ENCODE measurements at places on chromosomes 6 and 20.

GRCh38 chr6:129644567-129645015 is 65.4 kb downstream of the ARHGAP18 start:
- DNase-seq, result no peak

- no peak for DNase-seq
These were observed 159.8 kb downstream of the PLCB1 start for GRCh38 chr20:8291873-8292272.

GRCh38 chr20:59207742-59208357 is 44.2 kb downstream of the ZNF831 start:
- DNase-seq, result peak; percentile 91

- no peak for DNase-seq
These were observed 176.9 kb upstream of the SUPT3H start for GRCh38 chr6:45554591-45554990.

- DNase-seq, result no peak
These were observed 480.6 kb upstream of the BTBD3 start for GRCh38 chr20:11437090-11437489.

- DNase-seq, result no peak
These were observed 86.4 kb upstream of the FOXP4 start for GRCh38 chr6:41459738-41460137.

GRCh38 chr20:23536328-23536974 is 31.8 kb downstream of the CST9L start:
- no peak for DNase-seq

GRCh38 chr6:148959008-148959407 is 212.2 kb downstream of the UST start:
- DNase-seq, result no peak

DNA sequence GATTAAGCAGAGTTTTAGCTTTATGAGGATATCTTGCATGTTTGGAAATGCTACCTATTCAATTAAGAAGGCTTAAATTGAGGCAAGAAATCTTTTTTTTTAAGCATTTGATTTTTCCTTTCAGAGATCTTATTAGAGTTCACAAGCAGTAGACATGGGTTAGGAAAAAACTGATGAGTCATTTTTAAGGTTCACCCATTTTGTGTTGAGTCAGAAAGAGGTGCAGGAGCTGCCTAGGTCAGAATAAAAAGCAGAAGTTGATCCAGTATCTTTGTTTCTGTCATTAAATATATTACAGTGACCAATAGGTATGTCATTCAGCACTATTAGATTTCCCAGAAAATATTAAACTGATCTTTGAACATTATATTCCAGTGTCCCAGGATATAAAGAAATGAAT is 306.8 kb downstream of the LMBRD1 start:
- DNase-seq, result no peak

DNA sequence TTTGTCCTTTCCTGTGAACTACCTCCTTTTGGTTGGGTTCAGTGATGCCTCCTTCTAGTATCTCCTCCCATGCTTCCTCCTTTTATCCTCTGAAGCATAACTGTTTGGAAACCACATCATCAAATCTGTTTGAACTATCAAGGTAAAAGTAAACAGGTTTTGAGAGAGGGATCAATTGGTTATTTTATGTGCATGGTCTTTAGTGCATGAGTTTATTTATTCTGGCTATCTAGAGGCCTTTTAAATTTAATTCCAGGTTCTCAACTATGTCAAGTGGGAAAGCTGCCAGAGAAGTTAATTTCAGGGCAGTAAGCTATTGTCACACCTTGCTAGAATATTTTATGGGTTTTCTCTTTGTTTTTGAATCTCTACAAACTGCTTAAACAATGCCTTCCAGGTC is 54.1 kb downstream of the WASF1 start:
- no peak for DNase-seq

GRCh38 chr6:74152096-74152675 is 456.2 kb downstream of the CD109 start:
- no peak for DNase-seq

- DNase-seq, result no peak
These were observed 252.8 kb downstream of the TMEM242 start for GRCh38 chr6:157070403-157071107.

- no peak for DNase-seq
These were observed 42.8 kb upstream of the LY86 start for GRCh38 chr6:6545616-6546317.

DNA sequence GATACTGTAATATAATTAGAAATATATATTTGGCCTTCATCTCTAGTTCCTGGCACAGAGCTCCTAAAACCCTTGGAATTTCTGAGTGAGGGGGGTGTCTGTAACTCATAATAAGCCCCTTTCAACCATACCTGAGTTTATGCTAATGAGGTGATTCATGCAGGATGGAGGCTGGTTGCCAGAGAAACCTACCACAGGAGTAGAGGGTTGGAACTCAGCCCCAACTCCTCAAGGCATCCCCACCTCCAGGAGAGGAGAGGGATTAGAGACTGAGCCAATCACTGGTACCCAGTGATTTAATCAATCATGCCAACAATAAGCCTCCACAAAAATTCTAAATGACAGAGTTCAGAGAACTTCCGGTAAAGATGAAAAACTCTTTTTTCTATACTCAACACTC is 17.5 kb downstream of the UQCC1 start:
- no peak for DNase-seq

DNA sequence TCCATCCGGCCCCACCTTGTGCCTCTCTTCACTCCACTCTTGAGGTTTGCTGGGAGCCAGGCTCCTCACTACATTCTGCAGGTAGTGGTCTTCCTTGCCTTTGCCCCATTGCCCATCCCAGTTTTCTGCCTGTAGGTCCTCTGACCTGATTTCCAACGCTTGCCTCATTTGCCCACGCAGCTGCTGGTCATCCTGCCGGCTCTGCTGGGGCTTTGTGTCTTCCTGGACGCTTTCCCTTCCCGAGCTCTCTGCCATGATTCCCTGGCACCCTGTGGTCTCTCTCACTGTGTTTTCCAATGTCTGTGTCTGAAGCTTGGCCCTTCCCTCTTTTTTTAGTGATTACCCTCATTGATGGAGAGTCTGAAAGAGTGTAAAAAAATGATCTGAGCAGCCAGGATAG is 451.6 kb downstream of the UTRN start:
- no peak for DNase-seq

- DNase-seq, result peak; percentile 70
These were observed 304.3 kb upstream of the SUPT3H start for GRCh38 chr6:45681860-45682511.

DNA sequence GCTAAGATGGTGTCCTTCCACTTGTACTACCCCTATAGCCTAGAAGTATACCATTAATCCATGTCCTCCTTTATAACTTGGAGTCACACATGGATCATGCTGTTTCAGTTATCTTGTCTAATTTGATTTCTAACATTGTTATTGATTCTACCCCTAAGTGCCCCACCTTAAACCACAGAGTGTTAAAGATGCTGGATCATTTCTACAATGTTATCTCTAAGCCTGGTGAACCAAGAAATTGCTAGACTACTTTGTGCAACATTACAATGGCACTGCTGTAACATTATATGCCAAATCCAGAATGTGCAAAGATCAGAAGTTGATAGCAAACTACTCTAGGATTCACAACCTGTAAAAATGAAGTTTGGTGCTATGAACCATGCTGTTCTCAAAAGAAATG is 1.7 kb downstream of the CGA start:
- DNase-seq, result no peak

DNA sequence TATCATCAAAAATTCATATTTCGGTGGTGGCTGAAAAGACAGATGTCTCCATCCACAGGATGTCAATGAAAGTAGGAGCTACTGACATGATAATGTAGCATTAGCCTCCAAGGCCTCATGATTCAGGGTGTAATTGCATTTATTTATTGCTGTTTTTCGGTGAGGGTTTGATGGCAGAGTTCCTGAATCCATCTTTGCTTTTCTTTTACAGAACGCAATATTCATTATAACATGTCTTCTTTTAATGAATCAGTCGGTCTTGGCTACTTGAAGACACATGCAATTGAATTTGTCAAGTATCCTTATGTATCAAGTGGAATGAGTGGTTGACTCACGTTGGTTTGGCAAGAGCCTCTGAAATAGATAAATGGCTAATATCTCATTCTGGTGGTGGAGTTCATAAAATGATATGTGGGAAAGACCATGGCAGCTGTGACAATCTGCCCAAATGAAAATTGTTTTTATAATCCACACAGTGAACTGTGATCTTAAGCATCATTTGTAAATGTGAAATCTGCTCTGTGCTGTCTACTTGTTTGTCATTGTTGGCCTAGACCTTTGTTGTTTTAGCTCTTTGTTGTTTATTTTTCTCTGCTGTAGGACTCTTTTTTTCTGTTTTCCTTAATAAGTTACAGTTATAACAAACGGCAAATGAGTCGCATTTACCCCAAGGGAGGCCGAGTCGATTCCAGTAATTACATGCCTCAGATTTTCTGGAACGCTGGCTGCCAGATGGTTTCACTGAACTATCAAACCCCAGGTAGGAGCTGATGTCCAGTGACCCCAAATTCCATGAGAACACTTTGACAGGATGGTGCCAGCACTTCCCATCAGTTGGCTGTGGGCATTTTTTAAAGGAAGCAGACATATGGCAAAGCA is 105.7 kb upstream of the LAMP5 start:
- no peak for DNase-seq

DNA sequence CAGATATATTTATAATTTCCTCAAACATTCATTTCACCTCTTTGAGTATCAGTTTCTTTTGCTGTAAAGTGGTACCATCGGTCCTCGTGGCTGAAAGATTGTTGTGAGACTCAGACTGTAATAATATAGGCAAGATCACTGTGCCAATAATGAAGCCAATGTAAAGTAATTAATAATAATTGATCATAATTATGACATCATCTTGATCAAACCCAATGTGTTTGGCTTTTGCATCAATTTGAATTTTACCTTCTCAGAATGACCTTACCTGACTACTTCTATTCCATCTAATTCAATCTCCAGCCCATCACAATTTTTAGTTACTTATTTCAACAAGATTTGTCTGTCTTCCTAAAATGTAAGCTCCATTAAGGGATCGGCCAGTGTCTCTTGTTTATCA is 15.8 kb upstream of the MTRF1L start:
- no peak for DNase-seq

GRCh38 chr20:17935186-17935585 is 33.4 kb downstream of the SNX5 start:
- DNase-seq, result no peak

DNA sequence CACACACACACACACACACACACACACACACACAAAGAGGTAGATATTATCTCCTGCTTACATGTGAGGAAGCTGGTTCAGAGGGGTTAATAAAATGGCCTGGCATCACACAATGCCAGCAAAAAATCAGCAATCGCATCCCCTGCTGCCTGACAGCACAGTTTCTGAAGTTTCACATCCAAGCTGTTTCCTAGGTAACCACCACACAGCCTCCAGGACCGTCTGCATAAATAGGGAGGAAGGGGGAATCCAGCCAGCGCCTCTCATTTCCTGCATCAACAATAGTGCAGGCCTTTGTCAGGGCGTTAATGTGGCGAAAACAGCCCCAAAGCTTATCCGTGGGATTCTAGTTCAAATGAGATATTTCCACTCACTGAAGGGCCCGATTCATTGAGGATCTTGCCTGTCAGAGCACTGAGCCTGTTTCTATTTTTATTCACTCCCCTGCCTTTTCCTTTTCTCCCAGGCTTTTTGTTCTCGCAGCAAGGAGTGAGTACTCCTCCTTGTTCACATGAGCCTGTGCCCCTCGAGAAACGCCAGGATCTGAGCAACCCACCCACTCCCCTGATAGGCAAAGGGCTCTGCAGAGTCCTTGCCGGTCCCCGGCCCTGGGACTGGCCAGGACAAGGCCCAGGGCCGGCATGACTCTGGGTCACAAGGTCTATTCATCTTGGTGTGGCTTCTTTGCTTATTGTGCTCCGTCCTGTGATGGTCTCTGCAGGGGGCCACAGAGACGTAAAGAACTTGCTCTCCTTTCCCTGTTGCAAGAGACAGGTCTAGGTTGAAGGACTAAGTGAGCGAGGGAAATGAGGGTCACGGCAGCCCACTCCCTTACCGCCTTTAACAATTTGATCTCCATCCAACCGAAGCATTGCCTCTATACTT is 32.7 kb downstream of the TUBB2B start:
- DNase-seq, result no peak

- no peak for DNase-seq
These were observed 27.1 kb downstream of the CDS2 start for GRCh38 chr20:5153612-5154542.
